Left renal cortex interstitium (tissue), 4 donors: ENCODE measurements at places on chromosomes 6 and 20. TPM values are rescaled to one million over a fixed set of nuclear protein-coding genes. Genes with fewer than 3 reads are reported as not detected.

GRCh38 chr6:153092082-153093013 is 38.7 kb downstream of the RGS17 start:
- no peak for DNase-seq

DNA sequence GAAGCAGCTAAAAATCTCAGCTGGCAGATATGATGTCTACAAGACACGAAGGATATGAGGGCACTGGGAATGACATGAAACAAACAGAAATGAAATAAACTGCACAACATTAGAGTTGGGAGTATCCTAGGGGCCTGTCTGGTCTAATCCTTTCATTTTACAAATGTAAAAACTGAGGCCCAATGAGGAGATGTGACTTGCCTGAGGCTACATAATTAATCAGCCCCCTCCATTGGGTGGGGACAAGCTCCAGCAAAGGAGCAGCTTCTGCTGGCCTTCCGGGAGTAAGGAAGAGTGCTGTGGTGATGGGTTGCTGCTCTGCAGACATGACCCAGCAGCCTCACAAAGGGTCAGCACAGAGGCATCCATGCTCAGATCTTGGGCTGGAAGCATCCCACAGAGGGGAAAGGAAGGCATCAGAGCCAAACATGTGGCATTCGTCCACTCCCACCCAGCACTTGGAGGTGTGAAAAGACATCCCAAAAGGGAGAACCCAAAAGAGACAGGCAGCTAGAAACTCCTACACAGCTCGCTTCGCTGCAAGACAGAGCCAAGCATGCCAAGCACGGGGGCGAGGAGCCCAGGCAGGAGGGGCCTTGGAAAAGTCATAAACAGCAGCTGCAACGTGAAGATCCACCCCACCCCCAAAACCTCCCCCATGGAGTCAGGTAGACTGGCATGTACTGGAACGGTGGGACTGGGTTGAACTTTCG is 183.7 kb downstream of the UNC5CL start:
- DNase-seq, result no peak

CARMIL1 gene
- 105 TPM for polyA plus RNA-seq

GRCh38 chr6:52499026-52499425 is 77.8 kb downstream of the TRAM2 start:
- DNase-seq, result no peak

DNA sequence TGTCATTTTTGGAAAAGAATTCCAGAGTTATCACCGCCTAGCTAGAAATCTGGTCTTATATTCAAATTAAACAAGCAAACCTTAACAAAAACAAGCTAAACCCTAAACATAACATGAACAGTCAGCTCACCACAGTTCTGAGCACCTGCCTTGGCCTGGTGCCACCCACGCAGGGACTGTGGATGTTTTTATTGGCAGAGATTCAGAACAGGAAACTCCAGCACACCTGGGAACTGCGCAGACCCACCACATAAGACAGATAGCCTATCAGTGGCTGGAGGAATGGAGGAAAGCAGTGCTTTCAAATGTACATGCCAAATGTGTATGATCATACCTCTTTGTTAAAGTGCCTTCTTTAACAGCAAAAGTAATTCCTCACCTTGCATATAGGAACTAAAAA is 8.9 kb downstream of the SLC16A10 start:
- DNase-seq, result no peak
